Renal cortical epithelial cell (primary cell): ENCODE measurements at places on chromosomes 7 and 10.

DNA sequence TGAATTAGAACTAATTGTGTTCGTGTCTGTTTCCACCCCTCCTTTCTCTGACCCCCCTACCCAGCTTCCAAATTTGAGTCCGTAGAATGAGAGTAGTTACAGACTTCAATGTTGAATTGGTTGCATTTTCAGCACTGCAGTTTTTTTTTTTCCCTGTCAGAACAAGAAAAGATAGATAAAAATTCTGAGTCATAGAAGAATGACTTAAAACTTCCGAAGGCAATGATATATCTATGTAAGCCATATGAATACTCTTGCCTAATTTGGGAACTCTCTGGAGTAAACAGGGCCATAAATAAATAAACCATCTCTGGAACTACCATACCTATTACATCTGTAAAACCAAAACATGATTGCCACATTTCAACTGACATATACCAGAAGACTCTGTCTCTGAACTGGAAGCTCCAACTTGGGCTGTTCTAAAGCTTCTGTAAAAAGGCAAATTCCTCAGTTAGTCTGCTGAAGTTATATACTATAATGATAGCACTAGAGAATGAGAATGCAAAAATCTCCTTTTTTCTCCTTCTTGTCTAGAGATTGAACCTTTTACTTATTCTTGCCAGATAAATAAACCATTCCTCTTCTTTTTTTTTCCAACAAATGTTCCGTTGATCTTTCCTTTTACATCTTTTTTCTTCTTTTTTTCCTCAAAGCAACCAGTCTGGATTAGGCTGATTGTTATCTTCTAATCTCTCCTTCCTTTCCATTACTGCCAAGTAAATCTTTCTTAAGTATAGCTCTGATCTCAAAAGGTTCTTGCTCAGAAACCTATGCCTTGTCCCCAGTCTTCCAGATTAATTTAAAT lies 23.5 kb downstream of the VCL start:
- peak; percentile 32 for DNase-seq

DNA sequence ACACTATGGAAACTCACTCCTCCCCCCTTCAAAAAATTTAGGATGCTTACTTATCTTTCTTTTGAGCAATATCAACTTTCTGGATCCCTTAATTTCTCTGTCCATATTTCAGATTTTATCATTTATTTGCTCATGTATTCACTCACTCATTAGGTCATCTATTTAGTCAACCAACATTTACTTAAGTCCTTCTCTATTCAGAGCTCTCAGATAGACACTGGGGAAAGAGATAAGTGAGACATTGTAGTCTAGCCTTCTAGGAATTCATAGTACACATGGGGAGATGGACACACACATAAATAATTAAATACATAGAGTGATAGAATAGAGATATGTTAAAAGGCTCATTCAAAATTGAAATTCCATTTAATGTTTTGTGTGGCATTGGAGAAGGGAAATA lies 9.2 kb downstream of the CPN1 start:
- DNase-seq: no peak

GRCh38 chr10:28367929-28368484 lies 65.1 kb upstream of the MPP7 start:
- no peak for DNase-seq

DNA sequence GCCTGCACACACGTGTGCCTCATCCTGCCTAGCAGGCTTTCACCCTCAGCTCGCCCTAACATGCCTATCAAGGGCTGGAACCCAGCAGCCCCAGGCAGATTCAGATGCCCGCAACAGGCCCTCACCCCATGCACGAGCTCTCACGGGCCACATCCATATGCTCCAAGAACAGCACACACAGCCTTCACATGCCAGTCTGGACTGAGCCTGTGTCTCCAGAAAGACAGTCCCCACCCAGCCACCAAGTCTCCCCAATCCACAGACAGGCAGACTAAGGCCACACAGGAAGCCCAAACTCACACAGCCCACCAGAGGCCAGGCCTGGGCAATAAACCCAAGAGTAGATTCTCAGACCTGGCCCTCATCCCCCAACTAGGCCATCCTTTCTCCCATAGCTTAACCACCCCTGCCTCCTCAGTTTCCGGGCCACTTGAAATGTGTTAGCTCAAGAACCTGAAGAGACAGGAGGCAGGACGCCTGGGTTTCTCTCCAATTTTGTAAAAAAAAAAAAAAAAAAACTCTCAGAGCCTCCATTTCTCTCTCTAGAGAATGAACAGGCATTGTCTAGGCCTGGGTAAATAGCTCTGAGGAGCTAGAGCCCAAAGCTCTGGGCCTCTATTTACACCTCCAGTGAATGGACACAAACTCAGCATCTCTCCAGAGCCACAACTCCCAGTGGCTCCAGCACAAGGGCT lies 6.8 kb downstream of the LDB1 start:
- no peak for DNase-seq

DNA sequence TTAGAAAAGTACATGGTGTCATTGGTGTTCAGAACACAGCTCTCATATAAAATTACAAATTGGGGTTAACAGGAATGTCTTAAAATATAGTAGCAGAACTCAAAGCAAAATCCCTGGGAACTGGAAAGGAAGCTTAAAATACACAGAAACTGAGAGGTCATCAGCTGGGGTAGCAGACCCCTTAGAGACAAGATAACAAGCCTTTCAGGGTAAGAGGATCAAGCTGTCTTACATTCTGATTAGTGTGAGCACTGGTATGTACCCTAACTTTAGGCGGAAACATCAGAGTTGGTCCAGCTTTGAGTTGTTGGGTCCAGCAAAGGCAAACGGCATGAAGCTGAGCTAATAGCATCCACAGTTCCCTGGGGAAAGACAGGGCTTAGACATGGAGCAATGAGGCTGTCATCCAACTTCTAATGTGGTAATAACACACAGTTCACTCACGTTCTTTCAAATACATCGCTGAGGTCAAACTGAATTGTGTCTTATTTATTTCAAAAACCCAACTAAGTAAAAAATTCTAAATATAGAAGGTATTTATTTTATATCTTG lies 32.6 kb downstream of the ARHGAP21 start:
- no peak for DNase-seq

- DNase-seq: peak; percentile 54
Observed at GRCh38 chr10:14536241-14537213, 205.8 kb upstream of the FRMD4A start.

- no peak for DNase-seq
Observed at GRCh38 chr7:2941216-2941859, 97.2 kb upstream of the GNA12 start.

DNA sequence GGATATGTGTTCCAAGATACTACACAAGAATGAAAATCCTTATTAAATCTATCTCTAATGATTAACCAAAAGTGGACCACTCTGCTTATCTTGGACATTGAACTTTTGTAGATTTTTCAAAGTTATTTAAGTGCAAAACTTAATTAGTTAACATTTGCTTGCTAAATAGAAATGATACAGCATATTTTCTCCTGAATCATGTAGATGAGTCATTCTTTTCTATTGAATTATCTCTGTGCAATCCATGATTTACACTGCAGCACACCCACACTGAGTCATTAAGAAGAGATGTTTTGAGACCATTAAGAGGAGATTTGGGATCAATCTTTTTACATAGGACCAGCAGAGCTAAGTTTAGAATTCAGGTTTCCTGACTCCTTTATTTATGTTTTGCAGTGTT lies 6.6 kb upstream of the ABCC2 start:
- DNase-seq: peak; percentile 96

GRCh38 chr10:97640868-97641811 lies 669 bp downstream of the PI4K2A start:
- DNase-seq: peak; percentile 24

DNA sequence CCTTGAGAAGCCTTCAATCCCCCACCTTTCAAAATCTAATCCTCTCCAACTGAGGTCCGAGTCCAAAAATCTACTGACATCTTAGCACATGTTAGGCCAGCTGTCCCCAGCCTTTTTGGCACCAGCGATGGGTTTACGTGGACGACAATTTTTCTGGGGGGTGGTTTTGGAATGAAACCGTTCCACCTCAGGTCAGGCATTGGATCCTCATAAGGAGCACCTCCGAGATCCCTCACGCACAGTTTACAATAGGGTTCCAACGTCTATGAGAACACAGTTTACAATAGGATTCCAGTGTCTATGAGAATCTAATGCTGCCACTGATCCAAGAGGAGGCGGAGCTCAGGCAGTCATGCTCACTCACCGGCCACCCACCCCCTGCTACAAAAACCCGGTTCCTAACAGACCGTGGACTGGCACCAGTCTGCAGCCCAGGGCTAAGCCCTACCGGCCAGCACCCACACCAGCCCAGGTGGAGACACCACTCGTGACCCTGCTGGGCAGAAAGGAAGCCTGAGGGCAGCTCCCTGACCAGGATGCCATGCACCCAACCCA lies 107.6 kb downstream of the DIP2C start:
- DNase-seq: no peak

- no peak for DNase-seq
Observed at GRCh38 chr7:157785486-157786186, 448.8 kb downstream of the DNAJB6 start.

- peak; percentile 66 for DNase-seq
Observed at GRCh38 chr7:151408839-151409666, 785 bp downstream of the WDR86 start.

DNA sequence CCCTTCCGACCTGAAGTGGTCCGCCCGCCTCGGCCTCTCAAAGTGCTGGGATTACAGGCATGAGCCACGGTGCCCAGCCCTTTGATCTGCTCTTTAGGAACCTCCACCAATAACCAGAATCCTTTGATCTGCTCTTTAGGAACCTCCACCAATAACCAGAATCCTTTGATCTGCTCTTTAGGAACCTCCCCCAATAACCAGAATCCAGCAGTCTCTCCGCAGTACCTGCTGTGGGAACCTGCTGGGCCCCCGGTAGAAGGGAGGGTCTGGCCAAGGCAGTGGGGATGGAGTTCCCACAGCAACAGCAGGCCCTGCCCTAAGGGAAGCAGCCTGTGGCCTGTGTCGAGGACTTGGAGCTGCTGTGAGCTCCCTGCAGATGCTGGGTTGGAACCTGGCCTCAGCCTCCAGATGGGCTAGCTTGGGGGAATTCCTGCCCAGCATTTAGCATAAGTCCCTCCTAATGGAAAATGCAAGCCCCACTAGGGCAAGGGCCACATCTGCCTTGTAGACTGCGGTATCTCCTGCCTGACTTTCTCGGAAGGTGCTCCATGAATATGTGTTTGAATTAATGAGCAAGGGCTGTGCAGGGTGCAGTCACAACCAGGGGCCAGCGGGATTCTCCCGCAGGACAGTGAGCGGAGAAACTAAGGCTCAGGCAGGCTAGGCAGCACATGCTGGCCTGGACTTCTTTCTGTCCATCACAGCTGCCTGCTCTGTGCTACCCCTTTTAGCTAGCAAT lies 165.8 kb downstream of the UBE2H start:
- DNase-seq: no peak
